SJSA1 (cell line): ENCODE measurements at places on chromosomes 6 and 20. TPM values are rescaled to one million over a fixed set of nuclear protein-coding genes. Genes with fewer than 3 reads are reported as not detected.

DNA sequence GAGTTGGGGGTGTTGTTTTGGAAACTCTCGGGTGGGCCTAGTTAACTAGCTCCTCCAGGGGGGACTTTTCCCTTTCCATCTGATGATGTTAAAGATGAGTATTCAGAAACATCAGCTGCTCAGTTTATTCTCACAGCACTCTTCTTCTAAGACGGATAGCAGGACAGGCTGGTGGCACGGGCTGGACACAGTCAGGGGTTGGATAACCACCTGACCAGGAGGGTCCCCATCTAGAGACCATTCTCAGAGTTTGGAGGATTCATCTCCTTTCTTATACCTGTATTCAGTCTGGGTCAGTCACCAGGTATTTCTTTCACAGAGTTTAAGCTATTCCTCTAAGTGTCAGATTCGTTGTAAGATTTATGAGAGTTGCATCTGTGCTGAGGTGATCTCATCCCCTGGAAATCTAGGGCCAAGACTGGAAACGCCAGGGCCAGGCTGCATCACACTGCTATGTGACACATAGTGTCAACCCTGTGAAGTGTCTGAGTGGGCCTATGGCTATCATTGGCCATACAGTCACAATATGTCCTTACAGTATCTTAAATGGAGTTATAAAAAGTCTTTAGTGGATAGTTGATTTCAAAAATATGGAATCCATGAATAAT, 111.7 kb downstream of the FAM50B start:
- peaks cover 52% of the 10 kb centered on the region for H3K4me1 ChIP-seq
- DNase-seq = peak; percentile 55
- H3K4me3 ChIP-seq = no peak overlapping the region
- H3K27ac ChIP-seq = peak overlapping the region; percentile 98
- H3K36me3 ChIP-seq = no peaks in the 10 kb centered on the region

DNA sequence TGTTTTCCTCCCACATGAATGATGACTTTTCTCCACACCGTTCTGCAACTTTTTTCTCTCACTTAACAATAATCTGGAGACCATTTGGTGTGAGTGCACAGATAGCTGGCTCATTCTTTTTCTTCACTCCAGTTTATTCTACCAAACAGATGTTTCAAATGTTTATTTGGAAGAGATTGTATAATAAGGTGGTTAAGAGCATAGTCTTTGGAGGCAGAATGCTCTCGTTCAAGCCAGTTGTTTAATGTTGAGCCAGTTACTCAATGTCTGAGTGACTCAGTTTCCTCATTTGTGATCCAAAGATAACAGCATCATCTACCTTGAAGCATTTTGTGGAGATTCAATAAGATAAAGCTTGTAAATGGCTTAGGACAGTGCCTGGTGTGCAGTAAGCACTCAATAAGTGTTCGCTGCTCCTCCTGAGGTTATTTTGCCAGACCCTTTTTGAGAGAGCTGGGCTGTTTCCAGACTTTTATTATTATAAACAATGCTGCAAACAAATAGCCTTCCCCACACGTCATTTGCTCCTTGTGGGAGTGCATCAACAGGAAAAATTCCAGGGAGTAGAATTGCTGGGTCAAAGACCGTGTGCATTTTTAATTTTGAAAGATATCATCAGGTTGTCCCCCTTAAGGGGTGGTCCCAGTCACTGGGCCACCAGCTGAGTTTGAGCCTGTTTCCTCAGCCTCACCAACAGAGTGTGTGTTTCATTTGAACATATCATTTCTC, 70.6 kb downstream of the VEGFA start:
- peaks cover 74% of the 10 kb centered on the region for H3K4me1 ChIP-seq
- no peaks in the 10 kb centered on the region for H3K27me3 ChIP-seq
- H3K4me3 ChIP-seq = no peak overlapping the region
- peak overlapping the region; percentile 84 for H3K27ac ChIP-seq

DNA sequence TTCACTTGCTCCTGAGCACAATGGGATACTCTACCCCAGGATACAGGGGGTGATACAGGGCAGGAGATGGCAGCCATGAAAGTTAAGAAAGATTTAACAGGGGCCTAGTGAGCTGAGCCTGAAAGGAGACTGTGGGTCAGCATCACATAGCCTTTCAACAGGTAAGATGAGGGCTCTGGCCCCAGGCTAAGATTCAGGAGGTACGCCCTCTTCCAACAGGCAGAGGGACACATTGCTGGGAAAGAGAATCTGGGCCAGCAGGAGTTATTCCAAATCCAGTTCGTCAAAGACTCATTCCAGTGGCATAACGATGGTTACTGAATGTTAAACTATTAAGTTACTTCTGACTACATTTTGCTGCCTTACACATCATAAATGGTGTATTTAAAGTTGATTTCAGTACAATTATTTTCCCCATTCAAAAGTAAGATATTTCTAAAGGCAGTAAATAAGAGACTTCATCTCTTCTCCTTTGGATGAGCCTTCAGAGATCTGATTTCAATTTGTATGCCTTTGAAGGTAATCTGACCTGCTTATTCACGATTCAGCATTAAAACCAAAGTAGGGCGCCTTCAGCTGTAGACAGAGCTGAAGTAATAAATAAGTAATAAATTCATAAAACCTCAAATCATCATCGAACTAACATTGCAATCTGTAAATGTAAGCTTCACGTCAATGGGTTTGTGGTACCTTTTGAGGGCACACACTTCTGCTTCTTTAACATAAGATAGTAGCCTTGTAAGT, 62.4 kb downstream of the HS3ST5 start:
- H3K27ac ChIP-seq = no peak overlapping the region
- DNase-seq = no peak
- H3K36me3 ChIP-seq = peaks cover 5% of the 10 kb centered on the region
- peaks cover 7% of the 10 kb centered on the region for H3K4me1 ChIP-seq
- H3K4me3 ChIP-seq = no peak overlapping the region
- no peaks in the 10 kb centered on the region for H3K27me3 ChIP-seq

DNA sequence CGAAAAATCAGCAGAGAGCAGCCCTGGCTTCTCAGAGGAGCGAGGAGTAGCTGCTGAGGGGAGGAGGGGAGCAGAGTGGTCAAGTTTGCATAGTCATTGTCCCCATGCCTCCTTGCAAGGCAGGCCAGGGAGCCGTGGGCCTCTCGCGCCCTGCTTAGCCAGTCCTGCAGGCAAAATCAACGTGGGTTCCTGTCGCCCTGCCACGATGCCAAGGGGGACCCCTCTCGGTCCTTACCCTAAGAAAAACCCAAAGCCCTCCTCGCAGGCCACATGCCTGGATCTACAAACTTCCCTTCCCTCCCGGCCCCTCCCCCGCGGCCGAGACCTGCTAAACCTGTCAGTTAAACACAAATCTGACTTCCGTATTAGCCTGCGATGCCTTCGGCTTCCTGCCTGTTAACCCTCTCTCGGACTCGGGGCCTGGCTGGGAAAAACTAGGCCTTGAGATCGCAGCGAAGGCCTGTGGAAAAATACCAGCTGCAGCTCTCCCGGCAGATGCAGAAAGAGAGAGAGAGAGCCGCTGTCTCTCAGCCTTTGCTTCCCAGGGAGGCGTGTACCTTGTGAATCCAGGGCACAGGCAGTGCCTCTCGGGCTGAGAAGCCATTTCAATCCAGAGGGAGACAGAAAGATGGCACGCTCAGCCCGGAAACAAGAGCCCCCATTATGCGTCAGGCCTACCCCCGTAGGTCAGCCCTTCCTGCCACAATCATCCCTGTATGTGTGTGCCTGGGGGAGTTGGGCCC, 968 bp upstream of the ZMYND8 start:
- peak; percentile 87 for DNase-seq
- peaks cover 94% of the 10 kb centered on the region for H3K4me1 ChIP-seq
- no peak overlapping the region for H3K4me3 ChIP-seq
- H3K27ac ChIP-seq = peak overlapping the region; percentile 96
- no peaks in the 10 kb centered on the region for H3K27me3 ChIP-seq

The ETV7 gene
- total RNA-seq = 2.0 TPM in 1 of 2 replicates, not detected in the other

The KHDC1L gene
- not detected in 2 replicates for total RNA-seq
